Stimulated activated CD8-positive, alpha-beta memory T cell treated with anti-CD3 and anti-CD28 coated beads, Interleukin-15, amount 100 ng/mL, for 1 hour (primary cell): ENCODE measurements at places on chromosomes 5 and 9.

DNA sequence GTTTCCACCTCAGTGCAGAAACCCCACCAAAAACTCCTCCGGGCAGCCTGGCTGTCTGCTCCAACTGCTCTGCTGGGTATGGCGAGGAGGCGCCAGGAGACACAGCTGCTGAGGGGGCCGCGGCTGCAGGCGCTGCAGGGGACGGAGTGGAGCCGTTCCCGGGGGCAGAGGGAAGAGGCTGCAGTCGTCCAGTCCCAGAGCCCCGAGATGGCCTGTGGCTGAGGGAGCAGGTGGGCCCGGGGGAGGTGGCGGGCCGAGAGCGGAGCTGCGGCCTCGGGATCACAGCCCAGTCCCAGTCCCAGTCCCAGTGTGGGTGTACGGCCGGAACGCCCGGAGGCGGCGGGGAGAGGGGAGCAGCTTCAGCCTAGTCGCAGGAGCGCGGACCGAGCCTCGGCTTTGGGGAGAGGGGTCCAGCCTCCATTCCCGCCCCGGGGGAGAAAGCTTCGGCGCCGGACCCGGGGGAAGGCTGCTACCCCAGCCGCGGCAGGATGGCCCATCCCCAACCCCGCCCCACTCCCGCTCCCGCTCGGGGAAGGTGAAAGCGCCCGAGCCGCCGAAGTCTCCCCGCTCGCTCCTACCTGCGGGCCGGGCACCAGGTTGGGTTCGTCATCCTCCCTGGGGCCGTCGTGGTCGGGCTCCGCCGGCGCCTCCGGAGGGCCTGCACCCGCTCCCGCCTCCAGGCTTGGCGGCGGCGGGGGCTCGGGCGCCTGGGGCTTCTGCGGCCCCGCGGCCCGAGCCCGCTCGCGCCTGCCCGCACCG is 513 bp downstream of the FAM193B start:
- DNase-seq, result no peak

GRCh38 chr5:116437922-116438578 is 136.6 kb downstream of the SEMA6A start:
- no peak for DNase-seq

- DNase-seq, result no peak
These were observed 19.8 kb downstream of the CERT1 start for GRCh38 chr5:75491621-75492020.

DNA sequence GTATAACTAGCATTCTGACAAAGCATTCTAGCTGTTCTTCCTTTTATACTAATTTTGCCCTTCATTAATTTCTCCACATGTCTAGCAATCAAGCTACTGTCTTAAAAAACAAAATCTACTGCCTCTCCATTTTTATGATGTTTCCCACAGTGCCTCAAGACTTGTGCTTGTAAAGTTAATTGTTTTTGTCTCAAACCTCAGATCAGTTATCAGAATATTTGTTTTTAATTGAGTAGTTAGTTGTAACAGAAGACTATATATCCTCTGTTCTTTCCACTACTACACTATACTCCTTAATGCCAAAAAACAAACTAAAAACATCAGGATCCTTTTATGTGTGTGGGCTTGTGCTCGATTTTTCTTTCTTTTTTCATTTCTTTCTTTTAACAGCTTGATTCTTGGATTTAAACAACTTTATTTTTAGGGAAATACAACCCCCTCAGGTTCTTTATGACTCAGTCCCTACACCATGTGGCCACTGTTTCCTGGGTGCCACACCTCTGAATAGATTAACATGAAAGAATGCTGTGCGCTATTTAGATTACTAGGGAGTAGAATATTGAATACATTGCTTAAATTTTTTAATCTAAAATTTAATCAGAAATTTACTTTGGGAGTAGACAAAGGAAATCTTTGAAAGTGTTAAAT is 1.2 kb downstream of the ASPN start:
- no peak for DNase-seq

DNA sequence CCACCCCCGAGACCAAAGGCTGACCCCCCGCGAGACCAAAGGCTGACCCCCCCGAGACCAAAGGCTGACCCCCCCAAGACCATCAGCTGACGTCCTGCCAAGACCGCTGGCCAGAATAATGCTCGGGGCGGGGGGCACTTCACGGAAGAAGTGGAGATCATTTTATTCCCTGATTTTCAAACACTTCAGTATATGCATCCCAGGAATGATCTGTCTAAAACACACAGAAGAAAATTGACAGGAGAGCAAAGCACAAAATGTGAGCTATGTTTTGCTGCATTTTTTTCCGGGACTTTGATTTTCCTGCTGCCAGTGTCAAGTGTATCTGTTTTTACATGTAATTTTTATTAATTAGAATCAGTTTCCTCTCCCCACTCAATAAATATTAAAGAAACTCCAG is 67.1 kb downstream of the ADAMTS2 start:
- DNase-seq, result no peak

GRCh38 chr9:87615547-87616148 is 110.3 kb upstream of the CTSL start:
- no peak for DNase-seq

DNA sequence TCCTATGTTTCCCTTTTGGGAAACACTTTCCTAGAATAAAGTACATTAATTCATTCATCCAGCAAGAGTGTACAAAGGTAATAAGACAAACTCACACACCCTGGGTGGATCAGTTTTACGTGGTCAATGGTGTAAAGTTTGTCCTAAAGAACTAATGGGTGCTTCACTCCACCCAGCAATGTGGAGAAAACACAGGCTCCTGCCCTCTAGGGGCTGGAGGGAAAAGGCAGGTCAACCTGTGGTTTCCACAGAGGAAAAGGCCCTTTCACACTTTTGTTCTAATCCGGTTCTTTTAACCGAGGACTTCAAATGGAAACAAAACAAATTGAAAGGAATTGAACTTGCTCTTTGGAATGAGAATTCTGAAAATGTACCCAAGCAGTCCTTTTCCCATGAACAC is 80.9 kb upstream of the SPOCK1 start:
- no peak for DNase-seq

- DNase-seq, result no peak
These were observed 167.9 kb downstream of the HTR1A start for GRCh38 chr5:63794296-63794695.

DNA sequence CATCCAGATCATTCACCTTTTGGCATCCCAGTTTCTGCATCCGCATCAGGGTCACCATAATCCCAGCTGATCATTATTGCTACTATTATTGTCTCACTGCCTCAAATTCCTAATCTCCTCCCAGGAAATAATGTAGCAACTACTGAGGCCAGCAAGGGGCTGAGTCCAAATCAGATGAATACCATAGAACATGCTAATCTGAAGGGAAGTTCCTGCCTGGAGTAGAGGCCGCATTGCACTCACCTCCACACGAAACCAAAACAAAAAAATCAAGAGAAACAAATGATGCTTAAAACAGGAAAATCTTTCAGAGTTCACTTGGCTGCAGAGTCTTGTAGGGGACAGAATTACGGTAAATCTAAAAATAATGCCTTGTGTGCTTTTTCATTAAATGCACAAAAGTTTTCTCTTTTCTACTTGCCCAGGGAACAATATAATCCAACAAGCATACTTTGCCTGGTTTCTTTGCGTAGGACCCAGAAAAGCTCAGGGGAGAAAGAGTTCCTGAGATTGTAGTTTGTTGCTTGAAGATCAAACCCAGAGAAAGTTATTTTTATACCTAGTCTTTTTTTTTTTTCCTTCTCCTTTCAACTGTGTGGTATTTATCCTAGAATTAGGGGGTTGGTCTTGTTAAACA is 87.7 kb upstream of the KLF4 start:
- no peak for DNase-seq

DNA sequence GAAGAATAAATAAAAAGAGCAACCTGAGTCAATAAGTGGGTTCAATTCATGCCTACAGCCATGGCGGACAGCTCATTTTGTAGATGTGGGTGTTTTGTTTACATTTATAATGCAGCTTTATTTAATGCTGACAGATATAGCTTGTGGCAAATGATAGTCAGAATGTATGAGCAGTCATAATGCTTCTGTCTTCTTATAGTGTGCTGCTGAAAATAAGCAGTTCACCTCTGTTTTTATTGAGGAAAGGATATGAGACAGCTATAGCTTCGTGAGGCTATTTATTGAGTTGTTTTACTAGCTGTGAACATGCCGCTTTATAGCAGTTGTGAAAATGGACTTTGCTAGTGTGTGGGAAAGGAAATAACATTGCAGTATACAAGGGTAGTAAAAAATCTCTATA is 147.4 kb downstream of the PBX3 start:
- no peak for DNase-seq

DNA sequence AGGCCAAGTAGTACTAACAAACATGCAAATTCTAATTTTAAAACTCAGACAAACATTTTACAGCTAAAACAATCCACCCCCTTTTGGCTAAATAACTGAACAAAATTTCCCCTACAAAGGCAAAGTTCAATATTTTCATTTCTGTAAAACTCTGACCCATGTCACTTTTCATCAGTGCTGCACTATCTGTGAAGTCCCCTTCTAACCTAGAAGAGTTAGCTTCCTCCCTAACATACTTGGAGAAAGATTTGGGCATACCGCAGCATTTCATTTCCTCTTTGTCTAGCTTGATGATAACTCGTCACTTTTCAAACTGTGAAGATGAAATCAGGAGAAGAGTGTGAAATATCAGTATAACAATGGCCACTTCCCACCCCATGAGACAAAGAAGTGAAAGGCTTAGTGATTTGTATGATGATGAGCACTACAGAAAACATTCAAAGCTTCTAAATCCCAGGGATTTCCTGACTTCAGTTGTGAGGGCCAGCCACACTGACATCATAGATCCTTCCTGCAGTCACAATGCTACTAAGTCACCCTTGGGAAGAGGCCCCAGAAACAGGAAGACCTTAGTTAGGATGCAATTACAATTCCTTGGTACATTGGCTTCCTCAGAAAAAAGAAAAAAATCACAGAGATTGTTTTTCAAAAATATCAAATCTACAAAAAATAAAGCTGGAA is at the start of gene FAM81B:
Gene FAM81B, plus strand, starts transcription at position 555 of the 681 bp plus-strand sequence. Its CDS starts 24 bp downstream, at position 579.
- no peak for DNase-seq

DNA sequence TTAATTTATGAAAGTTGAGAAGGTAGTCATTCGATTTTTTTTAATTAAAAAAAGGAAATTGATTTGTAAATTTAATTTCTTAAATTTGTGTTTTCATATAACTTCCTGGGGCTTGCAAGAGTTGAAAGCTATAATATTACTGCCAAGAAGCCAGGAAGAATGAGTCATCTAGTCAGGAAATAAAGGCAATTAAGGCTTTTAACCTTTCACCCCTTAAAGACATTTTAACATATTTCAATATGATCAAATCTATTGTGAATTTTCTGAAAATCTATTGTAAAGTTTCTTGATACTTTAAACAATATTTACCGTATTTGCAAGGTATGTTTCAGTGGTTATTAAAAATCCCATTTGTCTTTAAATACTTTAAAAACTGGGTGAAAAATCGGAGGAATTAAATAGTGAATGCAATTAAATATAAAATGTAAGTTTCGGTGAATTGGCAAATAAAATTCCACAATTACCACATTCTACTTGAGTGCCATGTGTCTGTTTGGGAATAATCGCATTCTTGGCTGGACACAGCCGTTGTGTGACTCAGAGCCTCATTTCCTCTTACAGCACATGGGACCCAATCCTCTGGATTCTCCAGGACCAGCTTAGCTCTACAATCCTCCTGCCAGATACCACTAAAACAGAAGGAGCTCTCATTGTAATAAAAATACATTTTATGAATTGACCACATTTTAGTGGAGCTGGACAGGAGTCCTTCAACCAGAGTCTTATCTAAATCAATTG is 310.7 kb downstream of the HCN1 start:
- DNase-seq, result no peak

GRCh38 chr5:78995521-78996007 is 10.5 kb upstream of the ARSB start:
- no peak for DNase-seq

DNA sequence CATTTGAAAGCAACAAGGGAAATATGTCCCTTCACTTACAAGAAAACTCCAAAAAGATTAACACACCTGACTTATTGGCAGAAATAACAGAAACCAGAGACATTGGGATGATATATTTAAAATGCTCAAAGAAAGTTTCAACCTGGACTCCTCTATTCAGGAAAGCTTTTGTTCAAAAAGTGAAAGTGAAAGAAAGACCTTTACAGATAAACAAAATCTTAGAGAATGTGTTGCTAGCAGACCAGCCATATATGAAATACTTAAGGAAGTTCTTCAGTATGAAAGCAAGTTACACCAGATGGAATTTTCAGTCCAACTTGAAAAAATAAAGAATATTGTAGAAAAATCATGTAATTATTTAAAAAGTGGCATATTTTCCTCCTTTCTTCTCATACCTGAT is 1075.1 kb downstream of the NR2F1-AS1 start:
- no peak for DNase-seq

DNA sequence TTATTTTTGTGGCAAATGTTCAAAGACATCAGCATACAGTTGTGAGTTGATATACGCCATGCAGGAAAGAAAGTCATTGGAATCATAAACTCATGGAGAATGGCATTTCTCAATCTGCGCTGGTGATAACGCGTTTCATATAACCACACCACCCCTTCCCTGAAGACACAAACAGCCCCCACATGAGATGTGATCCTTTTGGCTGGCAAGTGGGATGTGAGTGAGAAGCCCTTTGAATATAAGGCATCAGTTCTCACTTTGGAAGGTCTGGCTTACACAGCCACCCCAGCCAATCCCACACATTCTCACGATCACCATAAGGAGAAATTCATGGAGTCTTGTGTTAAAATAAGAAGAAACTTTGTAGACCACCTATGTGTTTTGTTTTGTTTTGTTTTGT is 725.0 kb downstream of the PRELID2 start:
- DNase-seq, result no peak

DNA sequence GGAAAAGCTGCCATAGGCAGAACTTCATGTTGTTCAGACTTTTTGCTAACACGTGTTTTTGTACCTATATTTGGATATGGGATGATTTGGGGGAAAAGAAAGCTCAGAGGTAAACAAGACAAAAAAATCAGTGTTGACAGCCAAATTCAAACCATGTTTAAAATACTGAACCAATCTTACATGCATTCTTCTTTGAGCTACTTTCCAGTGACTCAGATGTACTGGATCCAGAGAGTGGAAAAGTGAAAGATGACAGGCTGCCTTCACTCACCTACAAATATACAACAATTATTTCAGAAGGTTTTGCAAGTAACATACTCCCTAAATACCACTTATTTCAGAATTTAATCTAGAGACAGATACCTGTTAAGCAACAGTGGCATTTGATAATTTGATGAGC is 165.7 kb downstream of the MPDZ start:
- DNase-seq, result no peak

DNA sequence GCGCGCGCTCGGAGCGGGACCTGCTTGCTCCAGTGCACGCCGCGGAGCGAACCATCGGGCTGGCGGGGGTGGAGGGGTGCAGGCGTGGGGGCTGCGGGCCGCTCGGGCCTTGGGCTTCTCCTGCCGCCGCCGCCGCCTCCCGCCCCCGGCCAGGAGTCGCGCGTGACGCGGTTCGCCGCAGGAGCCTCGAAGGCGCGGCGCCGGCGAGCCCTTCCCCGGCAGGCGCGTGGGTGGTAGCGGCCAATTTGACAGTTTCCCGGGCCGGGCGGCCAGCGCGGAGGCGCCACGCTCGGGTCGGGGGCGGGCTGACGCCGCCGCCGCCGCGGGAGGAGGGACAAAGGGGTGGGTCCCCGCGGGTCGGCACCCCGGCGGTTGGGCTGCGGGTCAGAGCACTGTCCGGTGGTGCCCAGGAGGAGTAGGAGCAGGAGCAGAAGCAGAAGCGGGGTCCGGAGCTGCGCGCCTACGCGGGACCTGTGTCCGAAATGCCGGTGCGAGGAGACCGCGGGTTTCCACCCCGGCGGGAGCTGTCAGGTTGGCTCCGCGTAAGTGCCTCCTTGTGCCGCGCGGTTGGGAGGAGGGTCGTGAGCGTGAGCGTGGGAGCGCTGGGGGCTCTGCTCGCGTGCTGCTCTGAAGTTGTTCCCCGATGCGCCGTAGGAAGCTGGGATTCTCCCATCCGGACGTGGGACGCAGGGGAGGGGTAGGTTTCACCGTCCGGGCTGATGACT is at the start of gene TJP2:
Gene TJP2, plus strand, starts transcription at position 387 of the 725 bp plus-strand sequence. Its CDS starts 96 bp downstream, at position 483.
- no peak for DNase-seq
